ENCODE measurements at places on chromosomes 4 and X. TPM values are rescaled to one million over a fixed set of nuclear protein-coding genes. Genes with fewer than 3 reads are reported as not detected.

DNA sequence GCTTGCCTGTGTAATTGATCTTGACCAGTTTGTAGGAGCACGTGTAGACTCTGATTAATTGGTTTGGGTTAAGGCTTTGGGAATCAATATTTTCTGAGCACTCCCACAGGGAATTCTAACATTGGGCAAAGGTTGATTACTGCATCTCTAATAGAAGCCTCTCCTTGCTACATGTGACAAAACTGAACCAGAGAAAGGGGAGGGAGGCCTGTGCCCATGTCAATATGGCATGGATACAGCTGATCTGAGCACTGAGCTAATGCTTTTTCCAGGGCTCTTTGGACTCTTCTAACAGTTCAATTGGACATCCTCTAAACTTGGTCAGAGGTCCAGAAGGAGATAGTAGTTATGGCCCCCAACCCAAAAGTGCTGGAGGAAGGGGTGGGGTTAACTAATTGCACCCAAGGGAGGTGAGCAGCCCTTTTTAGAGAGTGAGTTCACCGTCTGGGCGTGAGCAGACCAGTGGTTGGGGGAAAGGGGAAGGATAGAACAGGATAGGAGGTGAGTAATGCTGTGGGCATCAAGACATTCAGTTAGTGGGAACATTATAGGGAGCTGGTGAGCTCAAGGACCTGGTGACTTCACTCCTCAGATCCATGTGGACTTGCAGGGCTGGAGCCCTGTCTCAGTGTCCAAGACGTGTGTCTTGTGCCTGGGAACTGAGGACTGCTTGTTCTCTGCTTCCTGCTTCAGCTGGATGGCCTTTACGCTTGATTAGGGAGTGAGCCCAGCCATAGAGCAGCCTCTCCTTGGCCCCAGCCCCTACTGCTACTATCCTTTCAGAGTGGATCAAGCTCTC is 22.8 kb downstream of the MSN start:
- no peak for DNase-seq

DNA sequence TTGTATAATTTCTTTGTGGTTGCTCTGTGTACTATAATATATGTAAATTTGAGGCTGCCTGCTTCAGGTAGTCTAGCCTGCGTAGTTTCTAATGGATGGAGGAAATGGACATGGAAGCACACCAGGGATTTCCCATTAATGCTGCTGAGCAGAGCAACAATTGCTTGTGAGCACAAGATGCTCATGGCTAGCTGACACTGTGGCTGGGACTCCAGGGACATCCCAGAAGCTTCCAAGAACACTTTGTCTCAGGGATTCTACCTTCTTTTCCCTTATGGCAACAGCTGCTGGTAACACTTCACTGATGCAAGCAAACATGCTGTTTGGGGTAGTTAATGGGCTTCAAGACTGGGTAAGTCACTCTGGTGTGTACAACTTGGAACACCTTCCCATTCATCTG is 66.1 kb downstream of the TENT5D start:
- no peak for DNase-seq

DNA sequence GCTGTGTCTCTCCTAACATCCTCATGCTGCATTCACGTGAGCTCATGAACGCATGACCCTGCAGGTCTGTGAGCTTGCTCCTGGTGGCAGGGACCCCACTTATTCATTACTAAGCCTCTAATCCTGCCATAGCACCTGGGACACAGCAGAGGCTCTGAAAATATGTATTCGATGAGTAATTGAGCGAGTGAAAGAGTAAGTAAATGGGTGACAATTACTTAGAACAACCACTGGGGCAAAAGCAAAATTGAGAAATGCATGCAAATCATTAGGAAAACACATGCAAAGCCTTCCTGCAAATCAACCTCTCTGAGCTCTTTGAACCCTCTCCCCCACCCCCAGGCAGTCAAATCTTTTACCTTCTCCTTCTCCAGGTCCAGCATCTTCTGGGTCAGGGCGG is 23.6 kb upstream of the C4orf50 start:
- no peak for DNase-seq

DNA sequence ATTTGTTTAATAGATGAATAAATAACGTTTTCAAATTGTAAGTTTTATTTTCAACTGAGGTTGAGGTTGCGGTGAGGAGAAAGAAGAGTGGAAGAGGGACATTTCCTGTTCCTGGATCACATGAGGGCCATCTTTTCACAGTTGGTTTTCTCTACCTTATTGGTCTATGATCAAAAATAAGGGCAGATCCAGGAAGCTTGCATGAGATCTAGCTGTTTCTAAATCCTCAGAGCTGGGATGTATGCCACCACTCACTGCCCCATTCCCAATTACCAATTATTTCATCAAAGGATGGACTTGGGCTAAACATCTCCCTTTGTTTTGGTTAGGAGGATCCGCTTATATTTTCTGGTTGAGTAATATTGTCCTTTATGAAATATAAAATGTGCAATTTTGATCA is 104.8 kb upstream of the TLL1 start:
- DNase-seq, result no peak

- no peak for DNase-seq
Measured at GRCh38 chr4:1337376-1337831, 9.6 kb upstream of the UVSSA start.

- no peak for DNase-seq
Measured at GRCh38 chr4:153010146-153010545, 74.0 kb downstream of the FHDC1 start.

GRCh38 chr4:48195853-48196252 is 61.8 kb upstream of the TXK start:
- no peak for DNase-seq

DNA sequence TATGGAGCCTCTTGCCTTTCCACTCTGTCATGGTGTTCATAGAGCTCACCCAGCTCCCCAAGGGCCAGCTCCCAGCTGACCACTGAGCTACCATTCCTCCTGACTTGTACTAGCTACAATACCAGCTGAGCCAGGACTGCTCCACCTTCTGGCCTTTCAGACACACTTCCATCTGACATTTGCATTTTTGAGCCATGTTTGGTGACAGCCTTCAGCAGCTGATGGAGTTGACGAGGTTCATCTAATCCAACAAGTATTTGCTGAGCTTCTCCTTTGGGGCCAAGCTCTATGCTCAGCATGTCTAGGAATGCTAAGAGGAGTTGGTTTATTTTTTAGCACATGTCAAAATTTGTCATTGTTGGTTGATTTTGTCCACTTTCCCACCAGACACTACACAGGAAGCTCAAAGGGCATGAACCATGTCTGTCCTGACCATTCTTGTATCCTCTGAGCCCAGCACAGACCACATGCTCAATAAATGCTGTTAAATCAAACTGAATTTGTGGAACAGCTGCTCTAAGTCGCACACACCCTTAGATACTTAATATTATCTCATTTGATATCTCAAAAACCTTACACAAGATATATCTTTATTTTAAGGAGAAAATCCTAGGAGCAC is 142.6 kb upstream of the PPARGC1A start:
- no peak for DNase-seq

DNA sequence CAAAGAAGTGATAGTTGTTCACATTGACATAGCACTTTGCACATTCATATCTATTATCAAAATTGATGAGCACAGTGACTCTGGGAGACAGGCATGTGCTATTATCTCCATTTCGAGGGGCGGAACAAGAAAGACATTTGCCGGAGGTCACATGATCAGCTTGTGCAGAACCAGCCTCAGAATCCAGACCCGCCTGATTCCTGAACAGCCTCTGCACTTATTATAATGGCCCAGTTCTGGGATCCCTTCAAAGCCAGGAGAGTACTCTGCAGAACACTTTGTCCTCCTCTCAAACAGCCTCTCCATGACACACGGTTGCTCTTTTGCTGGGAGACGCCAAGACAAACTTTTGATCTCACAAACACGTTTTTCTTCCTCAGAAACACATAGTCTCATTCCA is 48.4 kb downstream of the RWDD4 start:
- no peak for DNase-seq

- no peak for DNase-seq
Measured at GRCh38 chr4:76706581-76706980, 191.4 kb downstream of the SOWAHB start.

- DNase-seq, result no peak
Measured at GRCh38 chr4:117996891-117997290, 37.4 kb upstream of the NDST3 start.

DNA sequence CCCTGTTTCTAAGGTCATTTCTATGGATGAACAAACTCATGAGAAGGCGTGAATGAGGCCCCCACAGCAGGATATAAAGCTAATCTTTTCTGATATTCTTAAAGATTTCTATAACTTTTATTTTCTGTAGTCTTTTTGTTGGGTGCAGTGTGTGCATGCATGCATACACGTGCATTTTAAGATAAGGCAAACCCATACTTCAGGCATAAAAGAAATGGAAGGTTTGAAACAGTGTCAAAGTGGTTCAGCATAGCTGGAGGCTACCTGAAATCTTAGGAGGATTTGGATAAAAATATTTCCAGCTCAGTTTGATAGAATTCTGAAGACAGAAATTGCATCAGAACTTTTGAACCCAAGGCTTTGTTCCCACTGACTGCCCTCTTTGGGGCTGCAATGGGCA is 119.7 kb downstream of the PDHA2 start:
- DNase-seq, result no peak

- DNase-seq, result no peak
Measured at GRCh38 chr4:80322716-80323115, 12.8 kb upstream of the CFAP299 start.

GRCh38 chr4:8001564-8002355 is 62.1 kb upstream of the AFAP1 start:
- DNase-seq, result no peak

DNA sequence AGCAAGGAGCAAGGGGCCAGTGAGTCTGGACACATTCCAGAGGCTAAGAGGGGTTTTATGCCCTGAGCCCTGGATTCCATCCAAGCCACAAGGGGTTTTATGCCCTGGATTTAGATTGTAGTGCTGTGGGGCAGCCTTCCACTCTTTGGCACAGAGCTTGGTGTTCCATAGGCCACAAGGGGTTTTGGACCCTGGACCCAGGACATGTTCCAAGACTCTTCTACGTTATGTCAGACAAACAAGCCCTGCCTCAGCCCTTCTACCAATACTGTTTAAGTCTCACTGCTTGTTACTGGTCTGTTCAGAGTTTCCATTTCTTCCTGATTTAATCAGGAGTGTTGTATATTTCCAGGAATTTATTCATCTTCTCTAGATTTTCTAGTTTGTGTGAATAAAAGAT is 12.8 kb upstream of the SCARB2 start:
- no peak for DNase-seq

DNA sequence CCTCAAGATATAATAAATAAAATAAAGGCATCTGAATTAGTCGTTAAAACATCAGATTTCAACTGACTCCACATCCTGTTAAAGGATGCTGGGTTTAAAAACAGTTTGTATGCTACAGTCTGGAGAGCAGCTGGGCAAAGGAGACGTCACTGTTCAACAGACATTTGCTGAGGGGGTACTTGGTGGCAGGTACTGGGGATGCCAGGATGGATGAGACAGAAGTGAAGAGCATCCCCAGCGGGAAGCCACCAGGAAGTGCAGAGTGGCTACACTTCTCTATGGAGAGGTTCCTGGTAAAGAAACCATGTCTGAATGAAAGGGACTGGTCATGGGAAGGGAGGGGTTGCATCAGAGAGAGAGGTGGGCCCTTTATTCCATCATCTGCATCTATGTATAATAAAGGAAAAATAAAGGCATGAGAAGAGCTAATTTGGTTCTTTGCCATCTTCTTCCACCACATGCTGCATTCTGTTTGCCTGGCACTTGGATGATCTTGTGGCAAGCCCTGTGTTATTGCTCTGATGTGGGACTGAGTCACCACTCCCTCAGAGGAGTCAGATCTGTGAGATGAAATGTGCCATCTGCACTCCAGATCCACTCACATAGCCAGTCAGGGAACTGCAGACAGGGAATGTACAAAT is 145.0 kb downstream of the SOWAHB start:
- DNase-seq, result no peak

DNA sequence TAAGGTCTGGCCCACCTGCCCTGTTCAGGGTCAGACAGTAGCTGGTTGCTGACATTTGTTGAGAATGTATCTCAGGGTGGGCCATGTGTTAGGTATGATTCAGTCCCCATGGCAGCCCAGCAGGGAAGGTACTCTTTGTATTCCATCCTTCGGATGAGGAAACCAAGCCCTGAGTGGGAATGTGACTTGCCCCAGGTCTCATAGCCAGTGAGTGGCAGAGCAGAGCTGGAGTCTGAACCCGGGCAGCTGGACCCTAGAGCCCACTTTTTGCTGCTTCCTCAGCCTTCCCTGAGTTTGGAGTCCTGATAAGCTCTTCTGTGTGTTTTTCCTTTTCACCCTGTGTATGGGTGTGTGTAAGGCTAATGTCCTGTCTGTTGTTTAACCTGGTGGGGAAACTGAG is 21.6 kb upstream of the UBA1 start:
- no peak for DNase-seq

GRCh38 chr4:121014544-121014943 is 57.8 kb downstream of the NDNF start:
- no peak for DNase-seq

DNA sequence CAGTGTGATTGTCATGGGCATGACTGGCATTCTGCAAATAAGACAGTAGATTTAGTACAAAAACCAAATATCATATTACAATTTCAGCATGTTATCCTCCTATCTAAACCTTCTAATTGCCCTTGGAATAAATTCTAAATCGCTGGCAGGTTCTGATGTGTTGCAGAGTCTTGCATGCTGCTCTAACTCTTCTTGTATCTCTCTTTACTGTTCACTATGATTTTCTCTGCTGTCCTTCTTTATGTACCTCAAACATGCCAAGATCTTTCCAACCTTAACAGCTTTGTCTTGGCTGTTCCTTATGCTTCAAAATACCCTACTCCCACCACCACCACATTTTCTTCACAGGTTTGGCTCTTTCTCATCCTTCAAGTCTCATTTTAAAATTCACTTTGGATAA is 43.0 kb upstream of the KCNIP4 start:
- DNase-seq, result no peak

GRCh38 chrX:100208076-100208475 is 202.0 kb downstream of the PCDH19 start:
- DNase-seq, result no peak

The PAK3 gene
- total RNA-seq, result 7.6 TPM

The APELA gene
- not detected for total RNA-seq

The CXCL6 gene
- total RNA-seq, result 0.73 TPM

The NHSL2 gene
- total RNA-seq, result 14.6 TPM

The SLC35A2 gene
- total RNA-seq, result 38.4 TPM

The ZFYVE28 gene
- 19.8 TPM for total RNA-seq

The GLOD5 gene
- total RNA-seq, result not detected

The HSFX1 gene
- 2.5 TPM for total RNA-seq

The WWC2 gene
- total RNA-seq, result 32.2 TPM

The CYSLTR1 gene
- total RNA-seq, result 3.8 TPM
